Parietal lobe (tissue), 2 donors: ENCODE measurements at places on chromosomes 13 and 19. TPM values are rescaled to one million over a fixed set of nuclear protein-coding genes. Genes with fewer than 3 reads are reported as not detected.

The CFAP97D2 gene
- not detected for total RNA-seq

The RABAC1 gene
- total RNA-seq = 77.9 TPM

The PCDH17 gene
- 58.2 TPM for total RNA-seq

The PCP2 gene
- total RNA-seq = not detected

The NAPSA gene
- total RNA-seq = 0.63 TPM

The PTH2 gene
- not detected for total RNA-seq

The ZNF112 gene
- total RNA-seq = 30.0 TPM

The SOX1 gene
- total RNA-seq = 15.7 TPM

The ERCC5 gene
- total RNA-seq = 70.1 TPM

The FFAR3 gene
- total RNA-seq = not detected

The IGLON5 gene
- total RNA-seq = 7.8 TPM

The SERPINE3 gene
- 0.63 TPM for total RNA-seq

The STAP2 gene
- total RNA-seq = 1.3 TPM

The RHPN2 gene
- 2.5 TPM for total RNA-seq
